Stimulated activated CD8-positive, alpha-beta memory T cell treated with anti-CD3 and anti-CD28 coated beads, Interleukin-4, amount 100 ng/mL, for 1 hour (primary cell): ENCODE measurements at places on chromosomes 1 and 21.
A peak's percentile ranks its signal among the peaks of the same experiment; 100 is the strongest.

GRCh38 chr1:48107516-48107915 is 110.3 kb upstream of the TRABD2B start:
- no peak for DNase-seq

- DNase-seq: peak; percentile 21
Measured at GRCh38 chr1:234676103-234676594, 66.2 kb upstream of the IRF2BP2 start.

GRCh38 chr1:108041360-108042142 is 76.6 kb upstream of the VAV3 start:
- no peak for DNase-seq

- DNase-seq: no peak
Measured at GRCh38 chr21:42061195-42061985, 9.7 kb upstream of the UMODL1 start.

DNA sequence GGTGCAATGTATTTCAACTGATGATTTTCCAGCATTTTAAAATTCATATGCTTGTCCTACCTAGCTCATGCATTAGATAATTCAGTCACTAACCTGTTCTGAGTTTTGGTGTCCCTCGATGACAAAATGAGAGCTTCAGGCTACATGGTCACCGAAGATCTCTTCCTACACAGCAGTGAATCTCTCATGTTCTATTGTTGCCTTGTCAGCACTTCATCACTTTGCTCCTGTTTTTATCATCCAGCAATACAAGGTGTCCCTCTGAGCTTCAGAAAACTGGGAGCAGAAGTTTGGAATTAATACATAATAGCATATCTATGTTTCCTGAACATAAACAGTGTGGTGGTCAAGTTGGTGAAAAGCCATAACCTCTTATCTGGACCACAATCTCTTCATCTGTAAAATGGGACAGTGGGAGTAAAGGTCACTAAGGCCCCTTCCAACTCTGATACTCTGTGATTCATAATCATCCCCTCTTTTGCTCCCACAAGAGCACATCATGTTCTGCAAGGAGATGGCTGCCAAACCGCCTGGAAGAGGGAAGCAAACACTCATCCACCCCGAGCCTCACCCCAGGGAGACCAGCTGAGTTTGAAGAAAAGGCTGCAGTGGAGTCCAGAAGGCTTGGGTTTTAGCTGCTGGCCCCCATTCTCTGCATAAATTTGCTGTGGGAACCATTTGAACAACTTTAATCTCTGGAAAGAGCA is 137.9 kb upstream of the F3 start:
- DNase-seq: no peak

DNA sequence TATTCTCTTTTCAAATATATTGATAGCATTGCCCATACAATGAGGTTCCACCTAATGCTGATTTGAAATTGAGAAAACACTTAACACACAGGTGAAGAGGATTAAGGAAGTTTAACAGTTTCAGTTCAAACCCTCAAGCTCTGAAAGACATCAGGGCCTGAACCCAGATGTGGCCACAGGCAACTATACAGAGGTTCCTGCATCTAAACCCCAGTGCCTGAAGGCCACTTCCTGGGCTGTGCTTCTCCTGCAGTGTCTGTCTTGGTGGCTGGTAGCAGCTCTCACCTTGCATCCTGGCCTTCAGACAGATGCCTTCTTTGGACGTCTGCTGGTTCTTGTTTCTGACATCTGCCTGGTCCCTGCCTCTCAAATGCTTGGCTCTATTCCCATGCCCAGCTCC is 25.1 kb upstream of the NGF start:
- DNase-seq: no peak

DNA sequence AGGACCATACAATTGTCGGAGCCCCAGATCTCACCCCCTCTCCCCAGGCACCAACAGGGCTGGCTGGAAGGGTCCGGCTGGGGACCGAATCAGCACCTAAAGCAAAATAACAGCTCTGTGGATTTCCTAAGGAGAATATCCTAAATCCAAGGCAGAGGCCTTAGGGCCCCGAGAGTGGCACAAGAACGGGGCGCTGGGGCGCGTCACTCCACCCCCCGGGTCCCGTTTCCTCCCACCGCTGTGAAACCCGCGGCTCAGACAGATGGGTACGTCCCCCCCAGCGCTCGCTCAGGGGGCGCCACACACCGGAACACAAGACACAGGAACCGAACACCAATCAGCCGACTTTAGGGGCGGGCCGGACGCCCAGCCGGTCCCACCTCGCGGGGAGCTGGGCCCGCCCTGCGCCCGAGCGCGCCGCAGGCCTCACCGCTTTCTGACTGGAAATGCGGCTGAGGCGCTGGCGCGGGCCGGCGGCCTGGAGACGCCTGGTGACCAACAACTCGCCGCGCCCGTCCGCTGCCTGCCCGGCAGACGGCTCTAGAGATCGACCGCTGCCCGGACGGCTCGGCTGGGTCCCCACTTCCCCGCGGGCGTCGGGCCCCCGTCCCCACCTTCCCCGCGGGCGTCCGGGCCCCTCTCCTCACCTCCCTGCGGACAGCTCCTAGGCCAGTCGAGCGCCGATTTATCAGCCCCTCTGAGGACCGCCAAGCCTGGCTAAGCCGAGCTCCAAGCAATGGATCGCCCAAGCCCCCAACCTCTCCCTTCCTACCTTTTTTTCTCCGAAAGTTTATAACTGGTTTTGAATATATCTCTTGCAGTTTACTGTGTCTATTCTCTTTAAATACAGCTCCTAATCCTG is at the start of gene HFM1:
Gene HFM1, minus strand, starts transcription at position 687 of the 862 bp plus-strand sequence. CDS start 3,755 bp downstream, outside the sequence.
- DNase-seq: peak; percentile 7

DNA sequence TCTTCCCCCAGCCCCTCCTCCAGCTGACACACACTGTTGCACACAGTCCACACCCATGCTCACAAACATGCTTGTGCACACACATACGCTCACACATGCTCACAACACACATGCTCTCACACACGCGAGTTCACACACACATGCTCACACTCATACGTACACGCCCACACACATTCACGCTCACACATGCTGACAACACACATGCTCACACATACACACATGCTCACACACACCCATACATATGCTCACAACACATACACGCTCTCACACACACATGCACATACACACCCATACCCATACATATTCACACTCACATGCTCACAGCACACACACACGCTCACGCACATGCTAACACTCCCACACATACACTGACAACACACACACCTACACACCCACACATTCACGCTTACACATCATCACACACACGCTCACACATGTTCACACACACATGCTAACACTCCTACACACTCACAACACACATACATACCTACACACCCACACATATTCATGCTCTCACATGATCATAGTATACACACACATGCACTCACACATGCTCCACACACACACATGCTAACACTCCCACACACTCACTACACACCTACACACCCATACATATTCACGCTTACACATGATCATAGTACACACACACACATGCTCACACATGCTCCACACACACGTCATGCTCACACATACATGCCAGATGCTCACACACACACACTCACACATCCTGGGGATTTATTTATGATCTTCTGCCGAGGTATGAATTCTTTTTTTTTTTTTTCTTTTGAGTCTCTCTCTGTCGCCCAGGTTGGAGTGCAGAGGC is 10.7 kb downstream of the DRAXIN start:
- no peak for DNase-seq

DNA sequence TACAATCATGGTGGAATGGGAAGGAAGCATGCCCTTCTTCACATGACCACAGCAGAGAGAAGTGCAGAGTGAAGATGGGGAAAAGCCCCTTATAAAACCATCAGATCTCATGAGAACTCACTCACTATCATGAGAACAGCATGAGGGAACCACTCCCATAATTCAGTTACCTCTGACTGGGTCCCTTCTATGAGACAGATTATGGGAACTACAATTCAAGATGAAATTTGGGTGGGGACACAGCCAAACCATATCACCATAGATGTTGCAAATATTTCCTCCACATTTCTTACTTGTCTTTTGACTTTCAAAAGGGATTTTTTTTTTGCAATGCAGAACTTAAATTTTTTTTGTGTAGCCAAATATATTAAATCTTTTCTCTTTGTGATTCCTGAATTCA is 14.8 kb downstream of the SH3BGR start:
- no peak for DNase-seq
